Activated CD4-positive, CD25-positive, alpha-beta regulatory T cell (primary cell): ENCODE measurements at places on chromosomes 1 and 21.

DNA sequence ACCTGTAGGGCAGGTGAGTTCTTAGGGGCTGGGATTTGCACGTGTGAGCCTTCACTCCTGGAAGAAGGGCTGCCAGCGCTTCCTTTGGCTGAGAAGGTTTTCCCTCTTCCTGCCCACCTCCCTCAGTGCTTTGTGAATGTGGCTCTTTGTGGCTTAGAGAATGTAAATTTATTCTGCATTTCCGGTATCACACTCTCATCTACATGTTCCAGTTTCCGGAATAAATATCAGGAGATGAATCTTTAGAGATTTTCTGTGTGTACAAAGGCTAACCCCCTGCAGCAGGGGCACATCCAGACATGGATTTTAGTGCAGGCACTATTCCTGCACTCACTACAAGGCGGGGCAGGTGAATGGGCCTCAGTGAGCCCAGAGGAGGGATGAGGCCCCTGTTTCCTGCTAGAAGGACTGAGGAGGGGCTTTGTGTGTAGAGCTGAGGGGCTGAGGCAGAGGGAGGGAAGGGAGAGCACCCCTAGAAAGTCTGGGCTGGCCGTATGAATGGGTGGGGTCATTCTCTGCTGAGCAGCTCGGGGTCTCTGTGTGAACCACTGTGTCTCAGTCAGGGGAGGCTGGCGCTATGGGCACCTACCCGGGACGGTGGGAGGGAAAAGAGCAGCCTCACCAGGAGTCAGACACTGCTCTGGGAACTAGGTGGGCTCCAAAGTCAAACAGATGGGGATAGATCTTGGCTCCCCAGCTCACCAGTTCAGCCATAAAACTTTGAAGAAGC, 207.5 kb downstream of the MATN1 start:
- no peak for DNase-seq

DNA sequence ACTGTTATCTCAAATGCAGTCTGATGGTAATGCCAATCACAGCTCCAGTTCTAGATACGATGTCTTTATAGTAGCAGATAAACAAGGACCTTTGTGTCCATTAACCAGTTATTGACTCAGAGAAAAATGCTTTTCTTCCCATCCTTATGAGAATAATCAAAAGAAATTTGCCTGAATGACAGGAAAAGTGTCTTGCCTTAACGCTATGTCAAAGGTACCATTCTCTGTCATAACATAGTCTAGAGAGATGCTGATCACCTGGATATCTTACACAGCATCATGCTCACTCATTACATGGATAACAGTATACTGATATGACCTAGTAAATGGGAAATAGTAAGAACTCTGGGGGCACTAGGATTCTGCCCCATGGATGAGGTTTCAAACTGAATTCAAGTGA, 151.7 kb upstream of the NEGR1 start:
- no peak for DNase-seq

DNA sequence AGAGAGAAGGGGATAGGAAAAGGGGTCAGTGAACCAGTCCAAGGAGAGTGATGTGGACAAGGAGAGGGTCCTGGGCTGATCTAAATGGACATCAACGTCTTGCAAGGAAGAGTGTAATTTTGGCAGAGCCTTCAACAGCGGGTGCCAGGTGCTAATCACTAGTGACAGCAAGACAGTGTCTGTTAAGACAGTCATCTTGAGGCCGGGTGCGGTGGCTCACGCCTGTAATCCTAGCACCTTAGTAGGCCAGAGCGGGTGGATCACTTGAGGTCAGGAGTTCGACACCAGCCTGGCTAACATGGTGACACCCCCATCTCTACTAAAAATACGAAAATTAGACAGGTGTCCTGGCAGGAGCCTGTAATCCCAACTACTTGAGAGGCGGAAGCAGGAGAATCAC, 12.2 kb upstream of the PADI6 start:
- DNase-seq: no peak

- no peak for DNase-seq
Observed at GRCh38 chr1:81144240-81144825, 656.4 kb upstream of the ADGRL2 start.

DNA sequence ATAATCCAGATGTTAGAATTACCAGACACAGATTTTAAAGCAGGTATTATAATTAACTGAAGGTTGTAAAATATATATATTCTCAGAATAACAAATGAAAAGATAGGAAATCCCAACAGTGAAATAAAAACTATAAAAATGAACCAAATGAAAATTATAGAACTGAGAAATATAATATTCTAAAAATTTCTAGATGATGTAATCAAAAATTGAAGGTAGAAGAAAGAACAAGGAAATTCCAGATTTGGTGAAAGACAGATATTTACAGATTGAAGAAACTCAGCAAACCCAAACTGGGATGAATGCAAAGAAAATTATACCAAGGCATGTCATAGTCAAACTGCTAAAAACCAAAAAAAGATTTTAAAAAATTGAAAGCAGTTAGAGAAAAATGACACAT, 729.4 kb downstream of the MATN1 start:
- DNase-seq: no peak

- DNase-seq: no peak
Observed at GRCh38 chr1:24927988-24928688, 1.9 kb downstream of the RUNX3 start.

- DNase-seq: peak; percentile 38
Observed at GRCh38 chr1:183472488-183473216, at the start of gene SMG7. Gene SMG7 (plus strand): TSS chr1:183472499. CDS start chr1:183472621, 122 bp downstream.
